ENCODE measurements at places on chromosomes 1 and 21.

DNA sequence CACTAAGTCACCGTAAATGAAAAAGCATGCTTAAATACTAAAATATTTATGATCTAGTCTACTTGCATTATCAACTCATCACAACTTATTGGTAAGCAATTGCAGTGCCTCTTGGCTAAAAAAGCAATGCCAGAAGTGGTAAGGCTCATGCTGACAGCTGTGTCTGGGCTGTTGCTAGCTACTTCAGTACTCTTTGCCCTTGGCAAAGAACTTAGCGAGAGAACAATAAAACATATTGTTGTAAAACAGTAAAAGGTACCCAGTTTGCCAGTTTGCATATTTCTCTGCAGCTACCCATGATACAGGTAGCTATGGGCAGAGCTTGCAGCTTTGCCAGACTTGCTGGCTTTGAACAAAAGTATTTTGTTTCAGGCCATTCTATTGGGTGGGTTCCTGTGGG lies 73.1 kb downstream of the ATP6V1G3 start:
- no peak for DNase-seq

GRCh38 chr1:63807046-63807445 lies 33.2 kb downstream of the ROR1 start:
- no peak for DNase-seq

GRCh38 chr1:153353226-153353947 lies 4.3 kb upstream of the S100A9 start:
- peak; percentile 86 for DNase-seq

DNA sequence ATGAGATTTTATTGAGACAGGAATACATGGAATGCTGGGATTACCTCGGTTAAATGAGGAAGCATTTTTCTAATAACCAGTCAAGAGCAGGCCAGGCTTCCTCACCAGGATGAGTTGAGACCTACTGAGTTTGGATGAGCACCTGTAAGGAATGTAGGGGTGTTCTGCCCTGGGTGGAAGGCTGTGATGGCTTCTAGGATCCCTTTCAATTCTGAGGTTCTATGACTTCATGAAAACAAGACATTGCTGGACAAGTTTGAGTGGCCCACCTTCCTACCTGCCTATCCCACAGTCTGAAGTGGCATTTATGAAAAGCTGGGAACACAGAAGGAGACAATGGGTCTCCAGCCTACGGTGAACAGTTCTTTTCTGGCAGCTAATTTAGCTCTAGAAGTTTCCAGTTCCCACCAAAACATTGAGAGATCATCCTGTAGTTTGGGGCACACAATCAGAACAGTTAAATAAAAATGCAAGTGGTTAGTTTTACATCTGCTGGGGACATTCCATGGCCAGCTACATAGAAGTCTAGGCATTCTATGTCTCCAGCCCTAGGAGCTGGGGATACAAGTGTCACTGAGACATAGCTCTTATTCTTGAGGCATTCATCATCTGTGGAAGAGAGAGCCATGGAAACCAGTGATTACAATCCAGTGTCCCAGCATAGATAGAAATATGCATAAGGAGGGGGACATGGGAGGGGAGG lies 51.3 kb upstream of the TSPAN2 start:
- DNase-seq: no peak

DNA sequence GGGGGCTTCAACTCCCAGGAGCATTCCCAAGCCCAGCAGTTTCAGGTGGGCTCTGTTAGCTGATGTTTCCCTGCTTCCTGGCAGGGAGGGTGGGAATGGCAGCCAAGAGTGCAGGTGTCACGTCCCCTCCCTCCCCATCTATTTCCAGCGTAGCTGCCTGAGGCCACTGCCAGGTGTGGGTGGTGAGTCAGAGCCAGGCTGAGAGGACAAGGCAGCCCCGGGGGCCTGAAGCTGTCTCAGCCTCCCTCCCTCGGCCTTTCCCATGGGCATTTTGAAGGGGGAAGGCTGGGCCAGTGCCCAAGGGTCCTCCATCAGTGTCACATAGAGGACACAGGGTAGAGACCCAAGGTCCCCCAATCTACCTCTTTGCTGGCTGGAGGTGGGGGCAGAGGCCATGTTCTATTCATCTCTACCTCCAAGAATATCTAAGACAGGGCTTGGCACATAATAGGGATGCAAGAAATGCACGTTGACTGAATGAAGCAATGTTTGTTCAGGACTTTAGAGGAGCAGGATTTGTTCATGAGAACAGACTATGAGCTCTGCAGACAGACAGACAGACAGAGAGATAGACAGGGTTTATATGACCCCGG lies 34.4 kb upstream of the ID3 start:
- DNase-seq: peak; percentile 48

DNA sequence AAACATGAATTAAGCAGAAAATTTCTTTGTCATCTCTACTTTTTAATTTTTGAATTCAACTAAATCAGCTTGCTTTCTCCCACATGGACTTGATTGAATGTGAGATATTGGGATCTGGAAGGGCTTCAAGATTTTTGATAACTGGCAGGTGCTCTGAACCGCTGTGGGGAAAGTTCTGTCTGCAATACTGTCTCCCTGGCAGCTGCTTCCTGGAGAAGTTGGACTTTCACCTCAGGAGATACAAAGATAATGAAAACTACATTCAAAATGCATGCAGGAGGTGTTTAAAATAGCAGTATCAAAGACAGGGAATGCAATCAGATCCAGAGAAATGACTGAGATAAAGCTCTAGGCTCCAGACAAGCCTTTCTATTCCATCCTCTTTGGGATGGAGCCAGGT lies 338.3 kb downstream of the NEGR1 start:
- DNase-seq: no peak

- DNase-seq: no peak
Measured at GRCh38 chr1:230210981-230211336, 143.9 kb downstream of the GALNT2 start.

- DNase-seq: no peak
Measured at GRCh38 chr1:198234520-198235251, 77.9 kb downstream of the NEK7 start.

Data from H7 (cell line).